ENCODE measurements at places on chromosomes 2 and 18. TPM values are rescaled to one million over a fixed set of nuclear protein-coding genes. Genes with fewer than 3 reads are reported as not detected.
A peak's percentile ranks its signal among the peaks of the same experiment; 100 is the strongest.

SRD5A2 gene
- not detected for total RNA-seq

DNA sequence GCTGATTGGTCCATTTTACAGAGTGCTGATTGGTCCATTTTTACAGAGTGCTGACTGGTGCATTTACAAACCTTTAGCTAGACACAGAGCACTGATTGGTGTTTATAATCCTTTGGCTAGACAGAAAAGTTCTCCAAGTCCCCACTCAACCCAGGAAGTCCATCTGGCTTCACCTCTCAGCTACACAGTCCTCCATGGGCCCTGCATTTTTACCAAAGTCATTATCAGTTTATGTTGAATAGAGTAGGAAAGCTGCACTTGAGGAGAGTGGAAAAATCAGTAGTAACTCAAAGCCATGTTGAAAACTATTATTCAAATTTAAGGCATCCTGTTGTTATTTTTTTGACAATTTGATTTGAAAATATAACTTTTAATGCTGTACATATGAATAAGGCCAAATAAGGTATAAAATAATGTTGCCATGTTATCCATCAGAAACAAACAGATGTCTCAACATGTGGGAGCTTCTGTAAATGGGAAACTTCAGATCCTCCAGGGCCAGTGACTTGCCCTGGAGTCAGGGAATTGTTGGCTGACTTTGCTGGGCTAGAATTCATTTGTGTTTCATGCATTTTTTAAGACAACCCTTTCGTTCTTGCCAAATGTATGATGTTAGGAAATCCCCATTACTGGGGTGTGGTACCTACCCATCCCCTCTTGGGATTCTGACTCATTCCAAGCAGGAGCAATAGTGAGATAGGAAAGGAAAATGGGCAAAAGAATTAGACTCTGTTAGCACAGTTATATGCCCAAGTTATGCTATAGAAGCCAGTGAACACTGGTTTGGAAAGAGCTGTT, 37.8 kb upstream of the CCDC195 start:
- no peak overlapping the region for H3K27ac ChIP-seq
- no peak overlapping the region for H3K4me3 ChIP-seq

PLCD4 gene
- total RNA-seq = not detected

DNA sequence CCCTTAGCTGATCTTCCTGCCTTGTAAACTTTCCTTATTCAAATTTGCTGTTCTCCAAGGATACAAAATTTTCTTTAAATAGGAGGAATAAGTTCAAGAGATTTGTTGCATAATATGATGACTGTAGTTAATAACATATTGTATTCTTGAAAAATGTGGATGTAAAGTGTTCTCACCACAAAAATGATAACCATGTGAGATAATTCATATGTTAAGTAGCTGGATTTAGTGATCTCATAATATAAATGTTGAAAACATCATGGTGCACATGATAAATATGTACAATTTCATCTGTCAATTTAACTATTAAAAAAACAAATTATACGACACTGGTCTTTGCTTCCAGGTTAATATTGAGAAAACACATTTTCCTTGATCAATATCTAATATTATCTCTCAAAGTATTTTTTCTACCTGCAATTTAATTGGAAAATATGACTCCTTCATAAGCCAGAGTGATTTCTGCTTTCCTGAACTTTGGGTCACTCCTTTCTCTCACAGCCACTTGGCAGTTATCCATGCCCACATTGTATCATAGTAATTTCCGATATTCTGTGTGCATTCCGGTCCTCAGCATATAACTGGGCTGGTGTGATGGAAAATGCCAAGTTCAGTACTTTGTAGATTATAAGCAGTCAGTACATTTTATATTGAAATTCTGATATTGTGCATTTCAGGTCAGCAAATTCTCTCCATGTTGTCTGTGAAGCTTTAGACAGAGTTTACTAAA, 152.6 kb downstream of the GULP1 start:
- no peaks in the 10 kb centered on the region for H3K27me3 ChIP-seq
- no peak overlapping the region for H3K27ac ChIP-seq
- H3K4me3 ChIP-seq = no peak overlapping the region
- no peaks in the 10 kb centered on the region for H3K4me1 ChIP-seq
- DNase-seq = no peak

TXNDC2 gene
- not detected for total RNA-seq

LAMA3 gene
- 2.6 TPM for total RNA-seq

- H3K36me3 ChIP-seq = no peaks in the 10 kb centered on the region
- H3K4me3 ChIP-seq = no peak overlapping the region
- no peak overlapping the region for H3K27ac ChIP-seq
- no peaks in the 10 kb centered on the region for H3K27me3 ChIP-seq
These were observed 3.8 kb upstream of the UGT1A5 start for GRCh38 chr2:233708942-233709341.

DNA sequence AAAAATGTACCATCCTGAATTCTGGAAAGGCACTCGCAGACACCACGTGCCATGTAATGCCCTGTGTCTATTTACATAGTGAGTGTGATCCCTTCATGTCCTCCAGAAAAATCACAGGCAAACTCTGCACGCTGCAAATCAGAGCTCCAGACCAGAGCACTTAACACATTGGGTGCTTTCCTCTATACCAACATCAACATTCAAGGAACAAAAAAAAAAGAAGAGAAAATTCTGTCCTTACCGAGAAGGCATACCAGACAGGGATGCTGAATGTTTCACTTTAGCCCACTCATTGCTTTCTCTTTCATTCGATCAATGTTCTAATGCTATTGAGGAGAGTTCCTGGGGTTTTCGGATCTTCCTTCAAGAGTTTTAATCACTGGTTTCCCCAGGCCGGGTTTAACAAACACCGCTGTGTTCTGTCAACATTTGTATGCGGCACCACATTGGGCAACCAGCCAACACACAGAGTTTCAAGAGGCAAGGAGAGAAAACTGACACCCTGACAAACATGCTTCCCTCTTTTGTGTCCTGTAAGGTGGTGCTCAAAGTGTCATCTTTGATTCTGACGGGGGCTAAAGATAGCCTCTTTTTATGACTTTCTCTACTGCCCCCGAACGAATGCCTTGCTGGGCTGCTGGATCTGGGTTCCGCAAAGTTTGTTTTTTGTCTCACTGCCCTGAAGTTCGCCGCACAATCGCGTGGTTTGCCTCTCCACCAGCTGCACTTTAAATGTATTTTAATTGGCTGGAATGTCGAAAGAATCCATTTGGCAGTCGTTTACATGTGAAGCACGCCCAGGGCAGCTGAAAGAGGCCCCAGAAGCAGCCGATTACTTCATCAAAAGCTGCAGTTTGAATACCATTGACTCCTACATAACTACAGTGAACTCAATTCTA, 106.4 kb upstream of the NCKAP5 start:
- H3K4me3 ChIP-seq = no peak overlapping the region
- H3K36me3 ChIP-seq = no peaks in the 10 kb centered on the region
- peak; percentile 36 for DNase-seq

DNA sequence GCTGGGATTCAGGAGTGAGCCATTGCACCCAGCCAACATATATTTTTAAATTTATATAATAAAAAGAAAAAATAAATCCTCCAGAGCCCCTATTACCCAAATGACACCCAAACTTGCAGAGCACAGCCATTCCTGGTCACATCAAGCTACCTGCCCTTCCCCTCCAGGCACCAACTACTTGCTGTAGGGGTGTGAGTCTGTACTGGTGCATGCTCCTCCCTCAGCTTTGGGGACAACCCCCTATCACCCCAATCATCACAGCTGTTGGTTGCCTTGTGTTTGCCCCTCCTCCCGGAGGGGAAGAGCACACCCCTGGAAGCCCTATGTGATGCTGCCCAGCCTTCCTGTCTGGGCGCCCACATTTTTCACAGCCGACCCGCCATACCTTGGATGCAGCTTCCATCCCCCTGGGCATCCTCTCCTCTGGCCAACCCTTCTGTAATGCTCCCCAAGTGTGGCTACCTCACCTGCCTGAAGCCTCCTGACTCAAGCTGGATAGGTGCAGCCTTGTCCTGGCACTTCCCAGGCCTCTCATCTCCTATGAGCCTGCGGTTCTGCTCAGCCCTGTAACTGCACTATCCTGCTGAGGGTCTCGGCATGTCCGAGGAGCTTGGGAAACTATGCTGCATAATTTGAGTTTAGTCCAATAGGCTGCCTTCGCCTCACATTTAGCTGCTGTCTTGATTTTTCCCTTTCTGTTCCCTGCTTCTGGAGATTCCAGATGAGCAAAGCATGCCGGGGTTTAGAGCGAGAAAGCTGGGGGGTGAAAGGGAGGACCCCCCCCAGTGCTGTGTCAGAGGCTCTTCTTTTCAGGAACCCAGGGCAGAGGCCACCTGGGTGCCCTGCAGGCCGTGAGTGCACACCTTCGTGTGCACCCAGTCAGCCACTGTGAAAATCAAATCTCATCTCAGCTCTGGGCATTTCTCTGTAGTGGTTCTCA, 27.2 kb downstream of the CHST10 start:
- H3K4me1 ChIP-seq = no peaks in the 10 kb centered on the region
- H3K36me3 ChIP-seq = peaks cover 8% of the 10 kb centered on the region
- no peak overlapping the region for H3K4me3 ChIP-seq
- DNase-seq = no peak
- no peak overlapping the region for H3K27ac ChIP-seq
- H3K27me3 ChIP-seq = no peaks in the 10 kb centered on the region

CNDP1 gene
- not detected for total RNA-seq

DNER gene
- not detected for total RNA-seq

All from HepG2 (cell line).